ENCODE measurements at places on chromosomes 7 and 10.

- no peak for DNase-seq
These were observed 1.1 kb upstream of the SFXN4 start for GRCh38 chr10:119166564-119166963.

- no peak for DNase-seq
These were observed 320.9 kb downstream of the PCLO start for GRCh38 chr7:82841828-82842227.

GRCh38 chr7:79341902-79342301 is 111.6 kb downstream of the MAGI2 start:
- no peak for DNase-seq

- DNase-seq = no peak
These were observed 6.4 kb downstream of the CDHR1 start for GRCh38 chr10:84200537-84201243.

- no peak for DNase-seq
These were observed 162.2 kb upstream of the WDR11 start for GRCh38 chr10:120688928-120689327.

All from IMR-90 (cell line).